ENCODE measurements at places on chromosomes 4 and X.

DNA sequence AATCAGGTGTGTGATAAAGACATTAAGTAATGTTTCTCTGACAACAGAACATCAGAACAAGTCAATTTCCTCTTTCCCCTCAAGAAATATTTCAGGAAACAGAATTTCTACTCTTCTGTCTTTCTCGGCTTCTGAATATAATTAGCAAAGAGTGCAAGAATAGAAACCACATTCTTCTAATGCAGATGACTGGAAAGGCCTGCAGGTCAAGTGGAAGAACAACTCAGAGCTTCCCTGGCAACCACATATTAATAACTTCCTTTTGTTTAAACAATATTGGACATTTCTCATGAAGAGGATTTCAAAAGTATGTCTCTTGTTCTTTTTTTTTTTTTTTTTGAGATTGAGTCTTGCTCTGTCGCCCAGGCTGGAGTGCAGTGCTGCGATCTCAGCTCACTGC, 225.5 kb downstream of the PARM1 start:
- DNase-seq = no peak

DNA sequence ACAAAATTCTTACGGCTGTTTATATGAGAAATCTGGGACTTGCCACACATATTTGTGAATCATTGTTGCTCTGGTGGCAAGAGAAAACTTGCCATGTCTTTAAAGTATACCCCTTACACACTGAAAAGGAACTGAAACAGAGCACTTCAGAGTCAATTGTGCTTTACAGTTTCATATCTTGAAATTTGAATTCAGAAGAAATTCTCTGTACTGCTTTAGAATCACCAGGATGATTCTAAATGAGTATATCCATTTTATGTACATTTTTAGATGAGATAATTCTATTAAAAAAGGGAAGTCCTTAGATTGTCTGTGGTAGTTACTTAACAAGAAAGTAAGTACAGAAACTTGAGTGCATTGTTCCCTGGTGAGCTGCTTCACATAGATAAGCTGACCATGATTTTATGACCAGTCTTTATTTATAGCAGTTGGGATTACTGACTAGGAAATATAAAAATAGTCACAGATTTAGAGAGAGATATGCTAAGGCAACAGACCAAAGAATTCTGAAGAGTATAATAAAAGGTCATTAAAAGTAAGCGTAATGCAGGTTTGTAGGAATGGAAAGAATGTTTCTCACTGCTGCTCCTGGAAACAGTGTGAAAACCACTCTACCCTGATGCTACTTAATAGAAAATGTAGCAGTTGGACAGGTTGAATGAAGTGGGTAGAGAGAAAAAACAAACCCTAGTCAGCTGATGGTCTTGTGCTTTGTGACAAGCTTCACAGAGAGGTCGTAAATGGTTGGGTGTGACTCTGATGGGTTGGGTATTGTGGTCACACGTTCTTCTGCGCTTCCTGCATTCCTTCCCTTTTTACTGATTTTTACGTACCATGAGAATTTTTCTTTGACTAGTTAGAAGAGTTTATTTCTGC, 41.0 kb downstream of the FNIP2 start:
- peak; percentile 48 for DNase-seq

GRCh38 chrX:108316456-108316855, 121.8 kb downstream of the COL4A6 start:
- no peak for DNase-seq

DNA sequence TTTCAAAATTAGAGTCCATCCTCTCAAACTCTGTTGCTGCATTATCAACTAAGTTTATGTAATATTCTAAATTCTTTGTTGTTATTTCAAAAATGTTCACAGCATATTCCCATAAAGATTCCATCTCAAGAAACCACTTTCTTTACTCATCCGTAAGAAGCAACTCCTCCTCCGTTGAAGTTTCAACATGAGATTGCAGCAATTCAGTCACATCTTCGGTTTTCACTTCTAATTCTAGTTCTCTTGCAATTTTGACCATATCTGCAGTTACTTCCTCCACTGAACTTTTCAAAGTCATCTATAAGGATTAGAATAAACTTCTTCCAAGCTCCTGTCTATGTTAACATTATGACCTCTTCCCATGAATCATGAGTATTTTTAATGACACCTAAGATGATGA, 216.6 kb upstream of the SLC7A11 start:
- DNase-seq = no peak

DNA sequence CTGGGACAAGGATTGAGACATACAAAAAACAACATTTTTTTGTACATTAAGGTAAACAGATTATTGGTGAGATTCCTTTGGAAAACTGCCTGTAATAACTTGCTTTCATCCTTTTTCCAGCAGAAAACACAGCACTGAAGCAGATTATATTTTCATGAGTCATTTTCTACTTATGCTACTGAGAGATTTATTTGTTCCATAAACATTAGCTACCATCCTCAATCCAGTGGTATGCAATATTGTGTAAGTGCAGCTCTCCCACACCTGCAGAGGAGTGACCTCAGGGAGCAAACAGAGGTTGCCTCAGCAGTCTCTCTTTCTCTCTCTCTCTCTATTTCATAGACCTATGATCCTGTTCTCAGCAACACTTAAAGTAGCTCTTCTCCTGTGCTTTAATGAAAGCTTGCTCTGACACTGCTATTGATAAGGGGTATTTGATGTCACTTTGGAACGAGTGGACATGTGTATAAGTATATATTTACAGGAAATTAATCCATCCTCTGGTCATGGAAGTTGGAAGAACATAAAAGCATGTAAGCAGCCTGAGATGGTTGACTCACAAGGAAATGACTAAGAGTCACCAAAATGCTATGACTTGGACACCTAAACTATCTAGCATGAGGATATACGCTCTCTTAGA, 163.7 kb upstream of the SPANXC start:
- DNase-seq = no peak

- no peak for DNase-seq
Measured at GRCh38 chrX:15202454-15203177, 67.3 kb downstream of the ASB9 start.

DNA sequence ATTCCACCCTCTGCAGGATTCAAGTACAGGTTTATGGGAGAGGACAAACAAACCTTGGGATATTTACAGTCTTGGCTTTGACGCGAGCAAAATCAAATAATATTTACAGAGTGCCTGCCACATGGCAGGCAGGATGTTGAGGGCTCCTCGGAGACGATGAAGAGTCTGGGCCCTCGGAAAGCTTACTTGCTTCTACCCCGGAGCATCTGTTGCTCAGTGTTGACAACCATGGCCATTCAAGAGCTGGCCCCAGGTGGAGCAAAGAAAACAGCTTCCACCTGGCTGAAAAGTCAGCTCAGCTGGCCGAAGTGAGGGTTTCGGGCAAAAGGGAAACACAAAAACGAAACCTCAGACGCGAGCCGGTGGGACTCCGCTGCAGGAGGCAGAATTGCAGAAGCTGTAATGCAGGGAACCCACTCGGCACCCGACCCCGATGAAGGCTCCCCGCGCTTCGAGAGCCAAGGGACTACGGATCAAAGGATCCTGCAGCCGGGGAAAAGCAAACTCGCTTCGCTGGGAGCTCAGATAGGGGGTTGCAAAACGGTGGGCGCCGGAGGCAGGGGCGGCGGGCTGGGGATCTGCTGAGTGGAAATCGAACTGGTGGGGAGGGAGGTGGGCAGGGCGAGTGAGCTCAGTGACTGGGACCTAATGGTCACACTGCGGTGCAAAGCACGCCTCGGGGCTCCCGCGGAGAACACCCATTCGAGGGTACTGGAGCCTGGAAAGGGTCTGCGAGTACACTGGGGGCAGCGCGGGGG, 805 bp downstream of the ATP8A1 start:
- DNase-seq = peak; percentile 40

GRCh38 chrX:18855919-18856644, 127.8 kb downstream of the PHKA2 start:
- DNase-seq = no peak

- DNase-seq = no peak
Measured at GRCh38 chr4:165070560-165070959, 16.9 kb downstream of the TRIM75 start.

DNA sequence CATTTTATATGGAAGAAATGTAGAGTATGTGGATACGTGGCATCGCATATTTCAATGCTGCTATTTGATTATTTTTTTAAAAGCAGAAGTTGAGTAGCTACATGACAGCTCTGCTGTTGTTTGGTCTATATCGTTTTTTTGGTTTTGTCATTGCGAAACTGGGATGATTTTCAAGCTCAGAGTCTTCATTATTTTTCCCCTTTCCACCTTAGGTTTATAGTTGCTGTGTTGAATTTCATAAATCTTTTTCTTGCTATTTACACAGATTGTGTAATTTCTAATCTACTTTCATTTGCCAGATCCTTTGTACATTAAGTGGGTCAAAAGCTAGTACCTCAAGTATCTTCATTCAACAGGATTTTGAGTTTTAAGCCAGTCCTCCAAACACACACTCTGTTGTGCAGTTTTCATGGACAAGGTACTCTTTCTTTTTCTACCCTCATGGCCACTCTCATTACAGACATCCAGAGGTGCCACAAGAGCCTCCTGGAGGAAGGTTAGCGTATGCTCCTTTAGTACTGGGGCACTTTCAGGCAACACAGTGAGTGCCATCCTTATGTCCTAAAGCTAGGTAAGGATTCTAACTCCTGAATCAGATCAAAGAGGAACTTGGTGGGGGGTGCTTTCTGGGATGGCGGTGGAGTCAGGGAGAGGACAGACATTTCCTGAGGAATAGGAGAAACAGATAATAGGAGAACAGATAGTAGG, 123.2 kb downstream of the FHIP1A start:
- DNase-seq = no peak

GRCh38 chr4:183200453-183200852, 101.4 kb downstream of the WWC2 start:
- DNase-seq = no peak

GRCh38 chr4:57971261-57971660, 861.1 kb upstream of the IGFBP7 start:
- DNase-seq = no peak

DNA sequence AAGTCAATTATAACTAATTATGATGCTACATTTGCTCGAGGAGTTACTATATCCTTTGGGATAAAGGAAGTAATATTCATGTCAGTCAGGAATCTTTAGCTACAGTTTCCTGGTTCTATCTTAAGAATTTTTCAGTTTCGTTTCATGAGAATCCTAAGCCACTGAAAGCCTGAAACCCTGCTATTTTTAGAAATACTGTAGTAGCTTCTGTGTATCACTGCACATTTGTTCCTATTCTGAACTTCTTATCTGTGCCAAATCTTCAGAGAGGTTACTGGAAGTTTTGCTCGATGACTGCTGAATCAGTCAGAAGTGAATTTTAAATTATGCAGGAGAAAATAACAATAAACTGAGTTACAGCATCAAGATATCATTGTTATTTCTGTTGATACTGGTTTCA, 249.2 kb downstream of the TENM3 start:
- no peak for DNase-seq

- DNase-seq = no peak
Measured at GRCh38 chrX:69317721-69318120, 152.5 kb upstream of the PJA1 start.

- DNase-seq = no peak
Measured at GRCh38 chr4:18859468-18859867, 837.9 kb upstream of the LCORL start.

GRCh38 chrX:53723381-53723780, 36.9 kb upstream of the HUWE1 start:
- no peak for DNase-seq

- no peak for DNase-seq
Measured at GRCh38 chrX:136784231-136784630, 3.5 kb upstream of the ARHGEF6 start.

DNA sequence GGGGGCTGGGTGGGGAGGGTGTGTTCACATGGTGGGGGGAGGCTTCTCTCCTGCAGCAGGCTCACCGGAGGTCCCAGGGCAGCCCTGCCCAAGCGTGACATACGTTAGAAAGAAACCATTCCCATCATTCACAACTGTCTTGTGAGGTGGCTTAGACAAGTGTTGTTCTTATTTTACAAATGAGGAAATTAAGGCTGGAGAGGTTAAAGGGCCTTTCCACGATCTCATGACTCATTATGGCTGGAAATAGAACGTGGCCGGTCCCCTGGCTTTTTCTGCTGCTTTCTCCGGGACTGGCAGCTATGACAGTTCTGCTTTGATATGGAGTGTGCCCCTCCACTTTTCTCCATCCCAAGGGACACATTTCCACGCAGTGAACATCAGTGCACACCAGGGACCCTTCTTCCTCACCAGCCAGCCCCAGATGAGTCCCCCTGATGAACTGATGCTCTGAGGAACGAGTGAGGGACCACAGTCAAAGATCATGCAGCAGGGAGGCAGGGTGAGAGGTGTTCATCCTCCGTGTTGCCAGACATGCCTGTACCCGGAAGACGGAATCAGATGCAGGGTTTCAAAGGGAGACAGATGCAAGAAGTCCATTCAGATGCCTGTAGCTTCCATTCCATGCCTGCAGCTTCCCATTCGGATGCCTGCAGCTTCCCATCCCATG, 64.0 kb upstream of the ACSL1 start:
- DNase-seq = no peak

DNA sequence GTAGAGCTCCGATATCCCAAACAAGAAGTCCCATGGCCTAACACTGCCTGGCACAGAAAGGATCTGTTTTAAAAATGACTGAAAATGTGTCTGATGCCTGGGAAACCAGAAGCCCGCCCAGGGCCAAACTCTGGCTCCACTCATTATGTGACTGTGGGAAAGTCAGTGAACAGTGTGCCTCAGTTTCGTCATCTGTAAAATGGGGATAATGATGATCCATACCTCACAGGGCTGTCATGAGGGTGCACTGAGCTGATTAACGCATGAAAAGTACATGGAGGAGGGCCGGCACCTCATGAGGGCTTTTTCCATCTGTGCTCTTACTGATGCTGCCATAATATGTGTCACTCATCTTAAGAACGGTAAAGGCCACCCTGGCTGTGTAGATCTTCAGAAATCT, 5.1 kb downstream of the SLC2A9 start:
- no peak for DNase-seq

GRCh38 chrX:38205039-38205438, 15.6 kb downstream of the SRPX start:
- DNase-seq = no peak

DNA sequence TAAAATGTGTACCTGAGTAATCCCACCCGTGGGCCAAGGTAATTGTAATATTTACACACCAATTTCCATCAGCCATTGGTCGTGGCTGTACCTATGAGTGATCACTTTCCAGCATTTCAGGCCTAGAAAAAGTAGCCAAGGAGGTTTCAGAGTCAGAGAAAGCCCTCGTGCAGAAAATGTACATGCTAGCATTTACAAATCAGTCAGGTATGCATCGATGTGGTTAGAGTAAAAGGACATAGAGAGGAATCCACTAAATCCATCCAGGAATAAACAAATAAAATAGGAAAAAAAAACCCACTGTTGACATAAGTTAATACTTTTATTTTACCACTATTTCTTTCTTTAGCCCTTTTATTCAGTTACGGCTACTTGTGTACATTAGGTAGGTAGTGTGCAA, 256.8 kb downstream of the TRIML1 start:
- DNase-seq = no peak

DNA sequence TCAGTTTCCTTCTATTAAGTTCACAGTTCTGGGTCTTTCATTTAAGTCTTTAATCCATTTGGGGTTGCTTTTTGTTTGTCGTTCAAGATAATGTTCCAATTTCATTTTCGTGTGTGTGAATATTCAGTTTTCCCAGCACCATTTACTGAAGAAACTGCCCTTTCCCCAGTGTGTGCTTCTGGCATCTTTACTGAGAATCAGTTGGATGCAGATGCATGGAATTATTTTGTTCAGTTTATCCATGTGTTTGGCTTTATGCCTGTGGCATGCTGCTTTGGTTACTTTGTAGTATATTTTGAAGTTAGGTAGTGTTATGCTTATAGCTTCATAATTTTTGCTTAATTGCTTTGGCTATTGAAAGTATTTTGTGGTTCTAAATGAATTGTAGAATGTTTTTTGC, 163.8 kb upstream of the HDX start:
- DNase-seq = no peak
